Stimulated activated CD8-positive, alpha-beta memory T cell treated with anti-CD3 and anti-CD28 coated beads, Interleukin-7, amount 100 ng/mL, for 1 hour (primary cell): ENCODE measurements at places on chromosomes 2 and 18.

DNA sequence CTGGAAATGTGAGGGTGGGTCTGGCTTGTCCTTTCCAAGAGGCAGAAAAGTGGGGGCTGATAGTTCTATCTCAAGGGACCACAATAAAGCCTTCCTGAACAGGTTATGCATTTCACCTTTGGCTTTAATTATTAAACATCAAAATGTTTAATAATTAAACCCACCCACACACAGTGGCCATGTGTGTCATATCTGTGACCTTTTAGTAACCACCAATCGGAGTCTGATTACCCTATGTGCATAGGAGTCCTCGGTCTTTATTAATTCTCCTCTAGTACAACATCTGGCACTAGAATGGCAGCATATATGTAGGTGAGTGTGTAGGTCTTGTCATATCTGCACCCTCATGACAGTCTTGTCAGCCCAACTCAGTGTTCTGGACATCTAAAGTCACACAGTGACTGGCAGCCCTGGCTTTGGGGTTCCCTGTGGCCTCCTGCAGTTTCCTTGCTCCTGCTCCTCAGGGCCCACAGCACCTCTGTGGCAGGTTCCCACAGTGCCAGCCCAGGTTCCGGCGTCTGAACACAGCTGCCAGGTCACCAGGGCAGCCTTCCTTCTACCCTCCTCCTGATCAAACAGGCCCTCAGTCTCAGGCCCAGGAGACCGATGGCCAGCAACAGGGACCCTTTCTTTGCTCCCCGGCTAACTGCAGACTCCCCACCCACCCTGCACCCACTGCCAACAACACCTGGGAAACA lies 100.9 kb downstream of the MTCL1 start:
- no peak for DNase-seq

DNA sequence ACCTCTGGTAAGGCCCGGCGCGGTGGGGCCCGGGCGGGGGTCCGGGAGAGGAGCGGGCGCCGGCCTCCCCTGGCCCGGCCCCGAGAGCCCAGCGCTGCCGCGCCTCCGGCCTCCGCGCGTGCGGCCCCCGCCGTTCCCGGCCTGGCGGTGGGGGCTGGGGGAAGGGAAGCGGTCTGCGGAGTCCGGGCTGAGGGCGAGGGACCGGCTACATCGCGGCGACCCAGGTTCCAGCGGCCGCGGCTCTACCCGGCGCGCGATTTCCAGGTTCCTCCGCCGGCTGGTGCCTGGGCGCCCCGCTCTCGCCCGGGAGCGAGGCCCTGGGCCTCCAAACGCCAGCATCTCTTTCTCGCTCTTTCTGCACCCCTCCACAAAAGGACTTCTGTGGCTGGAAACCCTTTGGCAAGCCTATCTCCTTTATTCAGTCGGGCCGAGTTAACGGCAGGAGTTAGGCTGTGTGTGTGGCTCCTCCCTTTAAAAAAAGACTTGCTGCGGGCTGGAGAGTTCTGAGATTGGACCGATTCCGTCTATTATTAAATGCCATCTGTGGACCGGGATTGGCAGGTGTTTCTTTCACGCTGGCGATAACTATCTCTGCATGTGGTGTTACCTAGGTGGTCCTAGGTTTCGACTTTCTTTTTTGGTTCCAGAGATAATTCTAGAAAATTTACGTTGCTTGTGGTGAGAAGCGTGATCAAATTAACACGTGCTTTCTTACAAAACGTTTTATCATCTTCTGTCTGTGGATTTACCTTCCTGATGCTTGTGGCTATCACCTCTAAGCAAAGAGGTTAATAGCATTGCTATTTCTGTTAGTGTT lies 592 bp downstream of the ME2 start:
- no peak for DNase-seq

- DNase-seq: no peak
These were observed 18.1 kb downstream of the ZNF516 start for GRCh38 chr18:76476665-76477561.

GRCh38 chr2:985317-985898 lies 34.8 kb downstream of the SNTG2 start:
- DNase-seq: no peak

DNA sequence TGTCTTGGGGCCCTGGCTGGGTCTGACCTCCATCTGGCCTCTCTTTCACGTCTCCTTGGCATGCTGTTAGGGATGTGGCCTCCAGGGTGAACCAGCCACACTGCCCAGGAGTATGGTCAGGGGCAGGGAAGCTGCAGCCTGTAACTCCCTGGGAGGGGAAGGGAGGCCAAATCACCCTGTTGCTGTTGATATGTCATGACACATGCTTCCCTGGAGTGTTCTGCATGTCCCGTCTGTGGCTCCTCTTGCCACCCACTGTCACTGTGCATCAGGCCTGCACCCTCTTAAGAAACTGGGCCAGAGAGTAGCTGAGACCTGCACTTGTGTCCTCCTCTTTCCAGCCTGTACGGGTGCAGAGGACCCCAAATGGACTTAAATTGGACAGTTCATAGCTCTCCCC lies 221.3 kb downstream of the FHOD3 start:
- DNase-seq: no peak

DNA sequence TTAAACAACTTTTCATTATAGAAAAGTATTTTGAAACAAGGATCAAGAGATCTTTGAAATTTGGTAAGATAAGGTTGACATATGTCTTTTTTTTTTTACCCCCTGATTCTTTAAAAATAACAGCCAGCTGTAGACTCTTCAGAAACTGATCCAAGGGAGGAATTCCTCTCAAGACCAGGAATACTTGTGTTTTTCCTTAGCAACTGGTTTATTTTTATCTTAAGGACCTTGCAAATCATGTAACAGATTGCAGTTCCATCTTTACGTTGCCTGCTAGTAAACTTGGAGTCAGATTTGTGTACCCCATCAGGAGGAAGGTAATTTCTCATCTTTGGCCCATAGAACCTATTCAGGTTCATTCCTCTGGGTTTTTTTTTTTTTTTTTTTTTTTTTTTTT lies 71.6 kb downstream of the BOLA3 start:
- DNase-seq: no peak
